ENCODE measurements at places on chromosomes 3 and 15.

GRCh38 chr3:40574661-40575060 is 49.9 kb downstream of the ZNF621 start:
- DNase-seq: no peak

DNA sequence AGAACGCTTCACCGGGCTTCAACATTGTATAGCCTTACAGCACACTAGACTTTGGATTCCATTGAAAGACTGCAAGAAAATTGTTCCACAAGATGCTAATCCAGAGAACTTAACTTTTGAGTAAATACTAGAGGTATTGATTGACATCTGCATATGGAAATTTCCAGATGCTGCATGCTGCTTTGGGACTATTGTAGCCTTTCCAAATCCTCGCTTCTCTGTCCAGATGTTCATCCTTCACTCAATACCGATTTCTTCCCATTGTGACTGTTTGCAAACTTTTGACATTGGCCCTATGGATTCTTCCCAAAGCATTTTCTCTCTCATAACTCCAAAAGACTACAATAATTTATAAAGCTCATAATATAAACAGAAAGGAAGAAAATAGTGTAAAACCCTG is 41.4 kb downstream of the COL6A6 start:
- no peak for DNase-seq

GRCh38 chr15:87817553-87817952 is 439.0 kb downstream of the NTRK3 start:
- DNase-seq: no peak

DNA sequence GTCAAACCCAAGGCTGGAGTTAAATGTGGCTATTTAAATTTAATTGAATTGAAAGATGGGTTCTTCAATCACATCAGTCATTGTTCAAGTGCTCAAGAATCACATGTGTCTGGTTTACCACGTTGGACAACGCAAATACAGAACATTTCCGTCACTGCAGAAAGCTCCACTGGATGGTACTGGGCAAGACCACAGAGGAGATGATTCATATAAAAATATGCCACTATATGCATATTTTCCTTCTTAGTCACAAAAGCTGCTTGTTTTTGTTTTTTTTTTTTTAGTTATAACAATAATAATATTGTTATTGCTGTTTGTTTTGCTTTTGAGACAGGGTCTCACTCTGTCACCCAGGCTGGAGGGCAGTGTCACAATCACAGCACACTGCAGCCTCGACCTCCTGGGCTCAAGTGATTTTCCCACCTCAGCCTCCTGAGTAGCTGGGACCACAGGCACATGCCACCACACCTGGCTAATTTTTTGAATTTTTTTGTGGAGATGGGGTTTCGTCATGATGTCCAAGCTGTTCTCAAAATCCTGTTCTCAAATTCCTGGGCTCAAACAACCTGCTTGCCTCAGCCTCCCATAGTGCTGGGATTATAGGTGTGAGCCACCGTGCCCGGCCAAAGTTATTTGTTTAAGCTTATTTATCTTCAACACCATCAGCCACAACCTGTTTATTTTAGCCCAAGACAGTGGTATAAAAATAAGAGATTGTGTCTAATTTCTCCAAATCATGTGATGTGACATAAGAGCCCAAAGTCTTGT is 19.4 kb downstream of the RTP3 start:
- DNase-seq: no peak

- DNase-seq: no peak
These were observed 510.4 kb upstream of the AGTR1 start for GRCh38 chr3:148187296-148187695.

- no peak for DNase-seq
These were observed 1.3 kb downstream of the RAP2B start for GRCh38 chr3:153163393-153163724.

GRCh38 chr15:57500256-57500655 is 91.4 kb upstream of the MYZAP start:
- DNase-seq: no peak
